ENCODE measurements at places on chromosomes 11 and 22.

DNA sequence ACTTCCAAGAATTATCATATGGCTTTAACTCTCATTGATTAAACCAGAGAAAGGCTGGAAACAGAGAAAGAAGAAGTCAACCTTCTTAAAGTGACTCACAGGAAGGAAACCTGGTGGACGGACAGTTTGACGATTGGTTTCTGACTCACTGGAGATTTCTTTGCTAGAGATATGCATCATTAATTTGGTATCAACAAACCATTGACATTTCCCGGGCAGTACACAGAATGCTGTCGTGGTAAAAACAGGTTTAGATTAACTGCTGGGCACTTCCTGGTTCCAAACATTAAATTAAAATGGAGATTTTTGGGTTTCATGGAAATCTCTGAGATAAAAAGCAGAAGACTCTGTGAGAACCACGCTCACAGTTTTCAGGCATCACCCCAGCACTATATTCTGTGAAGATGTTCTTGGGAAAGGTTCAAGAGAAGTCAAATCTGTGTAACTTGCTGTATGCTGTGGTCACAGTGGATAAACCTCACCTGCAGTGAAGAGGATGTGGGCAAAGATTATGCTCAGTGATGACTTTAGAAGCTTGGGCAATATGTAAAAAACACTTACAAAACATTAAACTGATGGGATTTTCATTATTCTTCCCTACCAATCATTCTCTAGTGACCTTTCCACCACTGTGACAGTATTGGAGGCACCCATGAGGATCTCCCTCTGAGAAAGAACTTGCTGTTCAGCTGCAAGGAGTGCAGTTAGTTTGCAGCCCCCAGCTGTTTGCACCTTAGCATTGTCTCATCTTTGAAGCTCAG lies 61.1 kb upstream of the CD44 start:
- DNase-seq = peak; percentile 54

GRCh38 chr11:69533296-69534165 lies 52.1 kb downstream of the LINC01488 start:
- no peak for DNase-seq

GRCh38 chr11:113420808-113421207 lies 33.2 kb downstream of the ANKK1 start:
- no peak for DNase-seq

GRCh38 chr11:66469441-66469840 lies 2.7 kb downstream of the PELI3 start:
- DNase-seq = no peak

DNA sequence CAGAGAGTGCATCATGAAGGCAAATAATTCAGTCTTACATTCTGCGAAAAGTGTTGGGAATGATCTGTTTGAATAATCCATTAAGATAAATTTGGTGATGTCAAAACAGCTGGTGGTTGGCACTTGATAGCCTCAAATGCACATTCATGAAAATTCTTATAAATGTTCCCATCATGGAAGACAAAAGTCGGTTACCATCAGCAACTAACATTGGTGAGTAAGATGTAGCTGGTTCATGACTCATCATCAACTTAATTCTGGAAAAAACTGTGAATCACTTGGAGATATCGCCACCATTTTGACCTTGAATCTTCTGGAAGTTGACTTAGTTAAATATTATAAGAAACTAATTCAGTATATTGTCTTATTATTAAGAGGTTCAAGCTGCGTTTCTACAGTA lies 11.2 kb downstream of the CRYBB1 start:
- DNase-seq = peak; percentile 4

DNA sequence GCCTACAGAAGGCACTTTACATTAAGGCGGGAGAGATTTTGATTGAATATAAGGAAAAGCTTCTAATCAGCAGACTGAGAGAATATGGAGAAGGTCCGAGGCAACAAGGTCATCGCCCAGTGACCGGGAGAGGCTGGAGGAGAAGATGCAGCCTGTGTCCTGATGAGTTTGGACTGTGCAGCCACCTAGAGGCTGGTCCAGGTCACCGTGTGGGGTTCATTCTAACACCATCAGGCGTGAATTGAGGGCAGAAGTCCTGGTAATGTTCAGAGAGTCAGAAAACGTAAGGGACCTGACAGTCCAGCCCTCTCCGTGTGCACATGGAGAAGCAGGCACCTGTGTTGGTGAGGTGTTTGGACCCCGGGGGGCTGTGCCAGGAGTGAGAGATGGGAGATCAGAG lies 102.7 kb downstream of the FEZ1 start:
- no peak for DNase-seq

DNA sequence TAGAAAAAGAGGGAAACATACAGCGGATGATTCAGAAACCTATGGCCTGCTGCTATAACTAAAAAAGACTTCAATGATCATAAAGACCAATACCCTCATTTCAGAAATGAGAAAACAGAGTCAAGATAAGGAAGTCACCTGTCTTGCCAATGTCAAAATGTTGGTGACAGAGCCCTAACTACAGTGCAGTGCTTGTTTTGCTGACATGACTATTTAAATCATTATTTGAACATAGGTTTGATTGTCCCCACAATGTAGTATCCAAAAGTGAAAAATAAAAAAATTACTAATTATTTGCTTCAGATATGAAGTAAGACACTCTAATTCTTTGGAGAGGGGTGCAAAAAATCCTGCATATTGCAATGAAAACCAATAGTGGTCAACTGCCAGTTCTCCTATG lies 115.7 kb downstream of the SOX6 start:
- DNase-seq = no peak

DNA sequence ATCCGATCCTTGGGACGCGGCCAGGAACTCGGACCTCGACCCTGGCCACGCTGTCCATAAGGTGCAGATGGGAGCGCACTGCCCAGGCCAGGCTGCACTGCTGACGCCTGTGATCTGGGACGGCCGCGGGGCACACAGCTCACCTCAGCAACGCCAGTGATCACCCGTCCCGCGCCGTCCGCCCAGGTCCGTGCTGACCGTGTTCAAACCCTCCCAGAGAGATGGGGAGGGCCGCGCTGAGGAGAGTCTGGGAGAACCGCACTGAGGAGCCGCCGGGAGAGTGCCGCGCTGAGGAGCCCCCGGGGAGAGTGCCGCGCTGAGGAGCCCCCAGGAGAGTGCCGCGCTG lies 636 bp downstream of the KCNQ1OT1 start:
- no peak for DNase-seq

GRCh38 chr11:9533736-9534473 lies 39.6 kb upstream of the WEE1 start:
- DNase-seq = no peak

GRCh38 chr11:2737226-2737590 lies 37.4 kb upstream of the KCNQ1OT1 start:
- DNase-seq = no peak

DNA sequence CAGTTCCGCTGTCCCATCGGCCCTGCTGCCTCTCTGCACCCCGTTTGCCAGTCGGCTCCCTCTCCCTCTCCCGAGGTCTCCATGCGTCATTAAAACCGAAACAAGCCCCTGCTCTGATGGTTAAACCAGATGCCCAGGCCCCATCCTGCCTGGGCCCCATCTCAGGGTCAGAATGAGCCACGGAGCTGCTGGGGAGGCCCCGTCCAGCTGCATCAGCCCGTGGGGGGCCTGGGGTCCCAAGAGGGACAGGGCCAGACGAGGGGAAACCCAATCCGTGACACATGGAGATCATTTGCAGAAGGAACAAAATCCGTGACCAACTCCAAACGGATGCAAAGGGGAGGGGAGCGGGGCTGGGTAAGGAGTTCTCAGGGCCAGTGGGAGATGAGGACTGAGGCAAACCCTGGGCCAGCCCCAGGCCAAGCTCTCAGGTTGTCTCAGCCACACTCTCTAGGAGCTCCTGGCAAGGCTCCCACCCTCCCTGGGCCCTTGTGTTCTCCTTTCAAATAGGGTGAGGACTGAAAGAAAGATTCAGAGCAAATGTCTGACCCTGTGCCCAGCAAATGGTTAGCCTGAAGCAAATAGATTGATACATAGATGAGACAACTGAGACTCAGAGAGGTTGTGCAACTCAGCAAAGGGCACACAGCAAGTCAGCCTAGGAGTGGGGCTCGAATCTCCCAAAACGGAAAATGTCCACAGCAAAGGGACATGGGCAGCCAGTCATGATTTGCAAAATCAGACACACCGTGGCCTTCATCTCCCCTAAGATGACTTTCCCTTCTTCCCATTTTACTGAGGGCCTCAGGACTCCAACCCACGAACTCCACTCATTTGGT lies 162.1 kb downstream of the MN1 start:
- DNase-seq = no peak

- no peak for DNase-seq
Observed at GRCh38 chr11:46294365-46295309, 17.2 kb downstream of the CREB3L1 start.

- peak; percentile 71 for DNase-seq
Observed at GRCh38 chr11:64971421-64972233, at the start of gene MAJIN. TSS of gene MAJIN (minus strand) at chr11:64972108. CDS start at chr11:64959405, 12,703 bp downstream.

- DNase-seq = no peak
Observed at GRCh38 chr22:33598821-33599220, 321.5 kb downstream of the LARGE1 start.

- no peak for DNase-seq
Observed at GRCh38 chr22:49592780-49593501, 234.7 kb downstream of the BRD1 start.

DNA sequence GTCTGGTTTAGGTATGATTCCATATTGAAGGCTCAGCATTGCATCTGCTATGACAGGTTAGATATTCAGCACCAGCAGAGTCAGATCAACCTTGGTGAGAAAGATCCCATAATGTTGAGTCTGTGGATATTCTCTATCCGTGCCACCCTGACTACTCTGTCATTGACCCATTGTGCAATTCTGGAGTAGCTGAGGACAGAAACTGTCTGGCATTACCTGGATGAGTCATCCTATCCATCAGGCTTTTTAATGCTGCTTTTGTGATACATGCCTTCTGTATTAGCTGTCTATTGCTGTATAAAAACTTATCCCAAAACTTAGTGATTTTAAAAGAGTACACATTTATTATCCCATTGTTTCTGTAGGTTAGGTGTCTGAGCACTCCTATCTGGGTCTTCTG lies 189.1 kb upstream of the FAT3 start:
- DNase-seq = no peak

DNA sequence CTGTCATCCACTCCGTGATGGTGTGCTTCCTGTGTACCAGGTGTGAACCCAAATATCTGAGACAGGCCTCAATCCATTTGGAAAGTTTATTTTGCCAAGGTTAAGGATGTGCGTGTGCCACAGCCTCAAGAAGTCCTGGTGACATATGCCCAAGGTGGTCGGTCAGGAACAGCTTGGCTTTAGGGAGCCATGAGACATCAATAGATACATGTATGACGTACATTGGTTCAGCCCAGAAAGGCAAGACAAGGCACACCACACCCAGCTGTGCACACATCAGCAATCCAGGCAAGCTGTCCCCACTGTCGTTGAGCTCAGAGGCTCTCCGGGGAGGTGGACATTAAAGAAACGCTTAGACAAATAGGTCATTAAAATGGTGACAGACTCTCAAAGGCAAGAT lies 56.8 kb upstream of the SHANK2 start:
- no peak for DNase-seq

DNA sequence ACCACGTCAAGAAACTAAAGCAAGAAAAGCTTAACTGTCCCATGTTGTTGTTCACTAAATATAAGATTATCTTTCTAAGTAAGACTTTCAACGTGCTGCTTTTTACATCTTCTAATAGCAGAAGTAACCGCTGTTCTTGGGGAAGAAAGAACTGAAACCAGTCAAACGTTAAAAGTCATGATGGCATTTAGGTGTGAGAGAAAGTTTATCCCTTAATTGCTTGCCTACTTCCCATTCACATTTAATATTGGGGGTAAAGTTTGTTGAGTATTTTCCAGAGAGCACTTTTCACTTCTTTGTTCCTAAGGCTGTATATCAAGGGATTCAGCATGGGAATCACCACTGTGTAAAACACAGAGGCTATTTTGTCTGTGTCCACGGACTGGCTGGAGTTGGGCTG lies 970 bp downstream of the OR5B21 start:
- DNase-seq = no peak

GRCh38 chr22:20615533-20616450 lies 108.4 kb downstream of the MED15 start:
- no peak for DNase-seq

DNA sequence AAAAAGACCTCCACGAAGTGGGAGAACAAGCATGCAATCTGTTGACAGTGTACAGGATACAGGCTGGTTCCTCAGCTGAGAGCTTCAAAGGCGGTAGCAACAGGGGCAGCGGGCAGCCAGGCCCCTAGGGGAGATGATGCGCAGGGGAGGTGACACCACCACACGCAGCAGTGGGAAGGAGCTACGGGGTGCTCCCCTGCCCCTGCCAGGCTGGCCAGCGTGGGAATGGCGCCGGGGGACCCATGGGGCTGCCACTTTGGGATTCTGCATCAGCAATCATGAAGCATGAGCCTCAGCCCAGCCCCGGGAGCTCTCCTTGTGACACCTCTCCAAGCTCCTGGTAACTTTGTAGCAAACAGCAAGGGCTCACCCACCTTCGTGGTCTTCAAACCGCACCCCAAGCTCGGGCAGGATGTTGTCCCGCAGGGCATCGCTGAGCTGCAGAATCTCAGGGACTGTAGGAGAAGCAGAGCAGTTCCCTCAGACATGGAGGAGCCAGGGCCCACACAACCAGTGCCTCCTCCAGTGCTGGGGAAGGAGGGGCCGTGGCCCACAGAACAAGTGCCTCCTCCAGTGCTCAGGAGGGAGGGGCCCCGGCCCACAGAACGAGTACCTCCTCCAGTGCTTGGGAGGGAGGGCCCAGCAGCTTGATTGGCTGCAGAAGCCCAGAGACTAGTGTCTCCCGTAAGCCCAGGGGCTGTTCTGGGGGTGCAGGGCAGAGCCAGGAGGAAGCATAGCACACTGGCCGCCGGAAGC lies 14.6 kb upstream of the NAP1L4 start:
- no peak for DNase-seq

DNA sequence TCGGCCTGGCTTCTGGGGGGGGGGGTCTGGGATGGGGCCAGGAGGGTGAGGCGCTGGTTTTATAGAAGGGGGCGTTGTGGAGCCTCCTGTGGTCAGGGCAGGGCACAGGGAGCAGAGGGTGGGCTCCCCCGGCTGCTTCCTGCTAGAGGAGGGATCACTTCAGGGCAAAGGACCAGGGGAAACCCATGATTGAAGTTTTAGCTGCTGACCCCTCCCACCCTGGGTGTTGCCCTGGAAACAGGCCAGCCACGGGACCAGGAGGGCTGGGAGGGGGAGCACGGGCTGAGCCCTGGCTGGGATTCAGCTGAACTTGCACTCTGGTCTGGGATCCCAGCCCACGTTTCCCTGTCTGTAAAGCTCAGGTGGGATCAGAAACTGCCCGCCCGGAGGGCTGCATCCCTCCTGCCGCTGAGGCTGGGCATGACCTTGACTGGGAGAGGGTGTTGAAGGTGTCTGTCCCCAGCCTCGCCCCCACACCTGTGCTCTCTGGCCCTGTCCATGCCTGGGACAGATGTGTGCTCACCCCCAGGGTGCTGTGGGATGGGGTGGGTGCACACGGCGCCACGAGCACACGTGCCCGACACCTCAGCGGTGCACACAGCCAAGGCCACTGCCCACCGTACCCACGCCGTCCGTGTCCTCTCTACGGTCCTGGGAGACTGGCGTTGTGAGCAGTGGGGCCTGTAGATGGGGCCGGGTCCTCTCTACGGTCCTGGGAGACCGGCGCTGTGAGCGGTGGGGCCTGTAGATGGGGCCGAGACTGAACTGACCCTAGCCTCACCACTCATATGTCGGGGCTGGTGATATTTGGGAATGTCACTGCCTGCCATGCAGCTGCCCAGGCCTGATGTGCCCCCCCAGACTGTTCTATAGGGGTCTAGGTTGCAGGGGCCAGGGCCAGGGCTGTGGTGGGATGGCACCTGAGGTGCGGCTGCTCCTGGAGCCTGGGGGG lies 2.3 kb downstream of the TSPAN4 start:
- peak; percentile 67 for DNase-seq

- DNase-seq = no peak
Observed at GRCh38 chr22:27060190-27060589, 402.8 kb downstream of the MIAT start.
